ENCODE measurements at places on chromosomes 13 and 19.

DNA sequence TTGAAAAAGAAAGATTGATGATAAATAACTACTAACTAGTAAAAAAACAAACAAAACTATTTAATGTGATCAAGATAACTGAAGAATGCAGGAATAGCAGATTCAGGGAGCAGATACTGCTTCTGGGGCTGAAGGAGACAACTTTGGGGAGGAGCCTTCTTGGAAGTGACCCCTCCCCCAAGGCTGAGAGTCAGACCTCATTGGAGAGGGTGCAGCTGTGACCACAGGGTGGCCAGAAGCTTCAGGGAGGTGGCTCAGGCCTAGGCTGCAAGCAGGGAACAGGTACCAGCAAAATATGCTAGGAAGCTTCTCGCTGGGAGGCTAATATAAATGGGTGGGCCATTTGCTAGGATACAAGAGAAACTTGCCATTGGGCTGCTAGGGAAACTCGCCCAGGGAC, 149.9 kb downstream of the MYO16 start:
- no peak overlapping the region for H3K27ac ChIP-seq
- no peaks in the 10 kb centered on the region for H3K4me1 ChIP-seq
- DNase-seq: no peak
- no peaks in the 10 kb centered on the region for H3K27me3 ChIP-seq
- no peak overlapping the region for H3K4me3 ChIP-seq
- H3K36me3 ChIP-seq: no peaks in the 10 kb centered on the region

DNA sequence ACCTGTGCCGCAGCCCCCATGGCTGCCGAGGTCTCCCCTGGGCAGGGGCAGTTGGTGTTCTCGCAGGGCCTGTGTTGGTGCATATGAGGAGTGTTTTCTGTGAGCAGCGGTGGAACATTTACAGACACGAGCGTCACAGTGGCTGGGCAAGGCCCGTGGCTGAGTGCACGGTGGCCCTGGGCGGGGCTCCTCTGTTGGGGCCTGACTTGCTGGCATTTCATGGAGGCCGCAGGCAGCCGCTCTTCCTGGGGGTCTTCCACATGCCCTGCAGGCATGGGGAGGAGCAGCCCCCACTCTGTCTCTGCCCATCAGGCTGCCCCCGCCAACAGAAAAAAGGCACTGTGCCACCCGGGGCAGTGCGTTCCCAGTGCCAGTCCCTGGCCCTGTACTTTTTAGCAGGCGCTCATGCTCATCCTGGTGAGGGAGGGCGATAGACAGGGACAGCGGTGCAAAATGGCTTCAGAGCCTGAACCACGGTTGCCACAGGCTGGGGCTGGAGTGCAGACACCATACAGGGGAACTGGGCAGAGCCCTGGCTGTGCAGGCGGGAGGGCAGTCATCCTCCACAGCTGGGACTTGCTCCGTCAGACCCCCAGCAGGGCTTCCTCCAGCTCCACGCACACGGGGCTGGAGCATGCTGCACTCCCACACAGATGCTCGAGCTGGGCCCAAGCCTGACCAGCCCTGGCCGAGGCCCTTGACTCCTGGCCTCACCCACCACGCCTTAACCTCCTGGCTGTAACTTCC, 23.5 kb downstream of the TFDP1 start:
- no peaks in the 10 kb centered on the region for H3K36me3 ChIP-seq
- DNase-seq: no peak
- H3K4me3 ChIP-seq: no peak overlapping the region

DNA sequence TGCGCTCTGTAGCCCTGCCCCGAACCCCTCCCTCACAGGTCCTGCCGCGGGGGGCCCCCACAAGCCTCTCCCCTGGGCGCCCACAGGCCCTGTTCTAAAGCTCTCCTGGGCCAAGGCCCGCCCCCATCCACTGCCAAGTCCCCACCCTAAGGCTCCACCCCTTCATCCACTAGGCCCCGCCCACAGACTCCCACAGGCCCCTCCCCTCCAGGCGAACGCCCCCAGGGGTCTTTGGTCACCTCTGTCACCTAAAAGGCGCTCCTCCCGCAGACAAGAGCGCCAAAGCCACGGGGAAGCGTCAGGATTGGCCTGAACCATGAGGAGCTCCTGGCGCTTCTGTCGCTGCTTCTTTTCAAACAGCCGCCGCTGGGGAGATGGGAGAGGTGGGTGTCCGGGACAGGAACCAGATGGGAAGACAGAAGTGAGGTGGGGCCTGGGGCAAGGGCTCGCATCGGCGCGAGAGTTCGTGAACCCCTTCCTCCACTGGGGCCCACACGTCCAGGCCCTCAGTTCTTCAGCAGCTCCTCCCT, 2.3 kb downstream of the TULP2 start:
- peak; percentile 41 for DNase-seq
- H3K4me3 ChIP-seq: peak overlapping the region; percentile 79
- peaks cover 39% of the 10 kb centered on the region for H3K4me1 ChIP-seq
- H3K27me3 ChIP-seq: peaks cover 64% of the 10 kb centered on the region

DNA sequence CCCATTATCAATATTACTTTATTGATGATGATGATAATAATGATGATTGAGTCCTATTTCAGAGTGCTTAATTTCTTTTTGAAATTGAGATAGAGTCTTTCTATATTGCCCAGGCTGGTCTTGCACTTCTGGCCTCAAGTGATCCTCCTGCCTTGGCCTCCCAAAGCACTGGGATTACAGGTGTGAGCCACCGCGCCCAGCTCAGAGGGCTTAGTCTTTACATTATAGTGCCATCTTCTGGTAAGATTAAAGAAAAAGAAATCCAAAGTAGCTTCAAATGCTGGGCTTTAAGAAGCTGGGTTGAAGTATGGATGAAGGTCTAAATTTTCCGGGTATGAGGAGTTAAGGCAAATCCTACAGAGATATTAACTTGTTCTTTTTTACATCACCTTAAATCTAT, 3.4 kb upstream of the ZNF333 start:
- H3K4me1 ChIP-seq: peaks cover 46% of the 10 kb centered on the region
- peak overlapping the region; percentile 61 for H3K27ac ChIP-seq
- H3K4me3 ChIP-seq: peak overlapping the region; percentile 59
- DNase-seq: peak; percentile 33
- H3K36me3 ChIP-seq: no peaks in the 10 kb centered on the region

GRCh38 chr13:44207476-44207875, 166.1 kb upstream of the SERP2 start:
- peaks cover 7% of the 10 kb centered on the region for H3K36me3 ChIP-seq
- no peaks in the 10 kb centered on the region for H3K4me1 ChIP-seq
- no peak for DNase-seq
- H3K4me3 ChIP-seq: no peak overlapping the region
- no peak overlapping the region for H3K27ac ChIP-seq

DNA sequence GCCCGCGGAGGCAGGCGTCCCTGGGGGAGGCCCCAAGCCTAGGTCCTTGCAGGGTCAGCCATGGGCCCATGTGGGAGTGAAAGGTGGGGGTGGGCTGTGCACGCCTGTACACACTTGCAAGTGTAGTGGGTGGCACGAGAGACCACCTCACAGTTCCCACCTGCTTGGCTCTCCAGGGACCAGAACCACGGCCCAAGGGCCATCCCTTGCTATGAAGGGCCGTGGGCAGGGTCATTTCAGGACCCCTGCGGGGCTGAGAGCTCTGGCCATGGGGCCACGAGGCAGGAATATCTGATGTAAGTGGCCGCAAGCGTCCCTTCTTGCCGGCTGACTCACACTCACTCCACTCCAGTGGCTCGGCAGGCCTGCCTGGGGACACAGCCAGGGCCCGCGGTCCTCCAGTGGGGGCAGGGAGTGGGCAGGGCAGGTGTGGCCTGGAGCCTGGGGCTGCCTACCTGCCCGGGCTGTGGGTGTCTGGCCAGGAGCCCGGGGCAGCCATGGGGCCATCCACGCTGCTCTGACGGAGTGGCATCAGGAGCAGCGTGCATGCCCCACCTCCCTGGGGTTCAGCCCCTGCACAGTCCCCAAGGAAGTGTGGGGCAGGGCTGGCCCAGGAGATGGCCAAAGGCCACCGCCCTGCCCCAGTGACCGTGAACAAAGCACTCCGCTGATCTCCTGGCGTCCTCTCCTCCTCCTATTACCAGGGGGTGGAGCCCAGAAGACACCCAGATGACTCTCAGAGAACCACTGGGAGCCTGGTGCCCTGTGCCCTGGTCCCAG, 8.6 kb upstream of the MKNK2 start:
- peak overlapping the region; percentile 91 for H3K4me3 ChIP-seq
- H3K4me1 ChIP-seq: peaks cover 46% of the 10 kb centered on the region
- no peak for DNase-seq
- peak overlapping the region; percentile 97 for H3K27ac ChIP-seq

GRCh38 chr13:88246239-88246638, 575.1 kb downstream of the SLITRK5 start:
- no peaks in the 10 kb centered on the region for H3K27me3 ChIP-seq
- H3K36me3 ChIP-seq: no peaks in the 10 kb centered on the region
- no peak overlapping the region for H3K4me3 ChIP-seq
- H3K27ac ChIP-seq: no peak overlapping the region
- DNase-seq: no peak

DNA sequence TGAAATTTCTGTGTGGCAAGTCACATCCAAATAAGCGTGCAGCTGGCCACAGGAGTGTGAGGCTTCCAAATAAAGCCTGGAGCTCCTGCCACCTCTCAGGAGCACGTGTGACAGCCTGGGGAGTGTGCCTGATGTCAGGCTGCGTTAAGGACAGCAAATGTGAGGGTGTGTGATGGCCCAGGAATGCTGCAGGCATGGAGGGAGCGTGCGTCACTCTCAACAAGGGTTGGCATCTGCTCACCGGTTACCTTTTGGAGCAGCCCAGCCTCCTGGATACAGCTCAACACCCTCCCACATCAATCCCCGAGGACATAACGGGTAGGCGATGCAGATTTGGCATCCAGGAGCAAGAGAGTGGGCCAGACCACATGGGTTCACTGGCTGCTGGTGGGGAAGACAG, 19.0 kb downstream of the NUMBL start:
- H3K27me3 ChIP-seq: no peaks in the 10 kb centered on the region
- H3K27ac ChIP-seq: no peak overlapping the region
- H3K4me3 ChIP-seq: no peak overlapping the region
- peaks cover 10% of the 10 kb centered on the region for H3K36me3 ChIP-seq
- no peak for DNase-seq

- H3K4me1 ChIP-seq: peaks cover 6% of the 10 kb centered on the region
- no peak overlapping the region for H3K4me3 ChIP-seq
- H3K27ac ChIP-seq: no peak overlapping the region
- DNase-seq: no peak
- H3K36me3 ChIP-seq: no peaks in the 10 kb centered on the region
Observed at GRCh38 chr13:35165205-35165604, 223.1 kb downstream of the NBEA start.

DNA sequence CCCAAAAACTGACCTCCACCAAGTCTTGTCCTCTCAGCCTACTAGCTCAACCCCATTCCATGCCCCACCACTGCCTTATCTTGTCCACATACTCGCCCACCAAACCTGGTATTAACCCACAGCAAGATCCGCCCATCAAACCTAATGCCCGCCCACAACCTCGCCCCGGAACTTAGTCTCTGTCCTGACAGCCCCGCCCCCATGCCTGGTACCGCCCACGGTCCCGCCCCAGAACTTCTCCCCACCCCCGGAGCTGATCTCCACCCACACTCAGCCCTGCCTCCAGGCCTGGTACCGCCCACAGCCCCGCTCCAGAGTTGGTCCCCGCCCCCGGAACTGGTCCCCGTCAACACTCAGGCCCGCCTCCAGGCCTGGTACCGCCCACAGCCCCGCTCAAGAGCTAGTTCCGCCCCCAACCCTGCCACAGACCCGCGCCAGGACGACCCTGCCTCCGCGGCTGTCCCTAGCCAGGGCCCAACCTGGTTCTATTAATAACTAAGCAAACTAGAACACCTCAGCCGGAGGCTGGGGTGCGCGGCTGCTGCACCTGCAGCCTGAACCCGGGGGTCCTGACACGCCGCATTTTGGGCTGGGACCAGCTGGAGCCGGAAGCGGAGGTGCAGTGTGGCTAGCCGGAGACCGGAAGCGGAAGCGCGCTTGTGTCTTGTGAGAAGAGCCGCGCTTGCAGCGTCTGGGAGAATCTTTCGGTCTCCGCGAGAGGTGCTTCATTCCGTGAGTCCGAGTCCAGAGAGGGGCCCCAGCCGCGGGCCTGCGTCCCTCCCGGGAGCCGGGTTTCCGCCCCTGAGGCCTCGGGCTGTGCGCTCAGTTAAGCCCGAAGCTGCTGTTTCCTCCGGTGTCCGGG, at the start of gene ZNF557:
Gene ZNF557, plus strand, starts transcription at position 662 of the 862 bp plus-strand sequence. CDS start 5,372 bp downstream, outside the sequence.
- no peaks in the 10 kb centered on the region for H3K27me3 ChIP-seq
- peaks cover 12% of the 10 kb centered on the region for H3K4me1 ChIP-seq
- peak within 1 kb of the TSS; percentile 93 for H3K27ac ChIP-seq
- peak; percentile 99 for DNase-seq
- peaks cover 14% of the 10 kb centered on the region for H3K36me3 ChIP-seq
- H3K4me3 ChIP-seq: peak within 1 kb of the TSS; percentile 91

DNA sequence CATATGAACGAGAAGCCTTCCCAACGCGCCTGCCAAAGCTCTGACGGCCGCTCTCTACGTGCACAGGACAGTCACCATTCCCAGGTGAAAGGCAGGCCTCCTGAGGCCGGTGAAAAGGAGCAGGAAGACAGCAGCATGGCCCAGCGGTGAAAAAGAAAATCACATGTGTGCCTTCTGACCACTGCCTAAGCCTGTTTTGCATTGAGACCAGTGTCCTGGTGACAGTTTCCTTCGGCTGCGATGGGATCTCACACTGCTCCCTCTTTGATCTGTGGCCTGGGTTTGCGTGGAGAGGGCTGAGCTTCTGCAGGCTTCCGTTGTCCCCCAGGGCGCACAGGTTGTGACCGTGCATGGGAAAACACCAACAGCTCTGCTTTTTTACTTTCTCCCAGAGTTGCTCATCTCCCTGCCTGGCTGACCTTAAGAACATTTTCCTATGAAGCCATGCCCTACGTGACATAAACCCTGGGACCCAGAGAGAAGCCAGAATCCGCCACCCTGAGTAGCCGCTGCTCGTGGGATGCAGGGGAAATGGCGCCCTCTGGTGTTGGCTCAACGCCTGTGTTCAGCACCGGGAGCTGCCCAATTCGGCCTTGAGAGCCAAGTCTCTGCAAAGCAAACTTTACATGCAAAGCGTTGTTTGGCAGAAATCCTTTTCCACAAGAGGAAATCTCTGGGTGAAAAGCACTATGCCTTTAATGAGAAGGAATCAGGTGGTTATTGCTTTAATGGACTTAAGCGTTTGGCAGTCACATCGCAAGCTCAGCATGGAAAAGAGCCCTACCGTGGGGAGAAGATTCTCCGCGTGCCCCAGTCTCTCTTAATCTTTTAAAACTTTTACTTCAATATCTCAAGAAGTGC, 112.2 kb upstream of the GPR12 start:
- H3K4me3 ChIP-seq: no peak overlapping the region
- H3K4me1 ChIP-seq: no peaks in the 10 kb centered on the region
- no peak overlapping the region for H3K27ac ChIP-seq
- DNase-seq: peak; percentile 12
